Hematopoietic multipotent progenitor cell treated with erythropoietin and hydrocortisone succinate and interleukin-3 and kit ligand, for 6 days (in vitro differentiated cells): ENCODE measurements at places on chromosomes 1 and 21.
A peak's percentile ranks its signal among the peaks of the same experiment; 100 is the strongest.

DNA sequence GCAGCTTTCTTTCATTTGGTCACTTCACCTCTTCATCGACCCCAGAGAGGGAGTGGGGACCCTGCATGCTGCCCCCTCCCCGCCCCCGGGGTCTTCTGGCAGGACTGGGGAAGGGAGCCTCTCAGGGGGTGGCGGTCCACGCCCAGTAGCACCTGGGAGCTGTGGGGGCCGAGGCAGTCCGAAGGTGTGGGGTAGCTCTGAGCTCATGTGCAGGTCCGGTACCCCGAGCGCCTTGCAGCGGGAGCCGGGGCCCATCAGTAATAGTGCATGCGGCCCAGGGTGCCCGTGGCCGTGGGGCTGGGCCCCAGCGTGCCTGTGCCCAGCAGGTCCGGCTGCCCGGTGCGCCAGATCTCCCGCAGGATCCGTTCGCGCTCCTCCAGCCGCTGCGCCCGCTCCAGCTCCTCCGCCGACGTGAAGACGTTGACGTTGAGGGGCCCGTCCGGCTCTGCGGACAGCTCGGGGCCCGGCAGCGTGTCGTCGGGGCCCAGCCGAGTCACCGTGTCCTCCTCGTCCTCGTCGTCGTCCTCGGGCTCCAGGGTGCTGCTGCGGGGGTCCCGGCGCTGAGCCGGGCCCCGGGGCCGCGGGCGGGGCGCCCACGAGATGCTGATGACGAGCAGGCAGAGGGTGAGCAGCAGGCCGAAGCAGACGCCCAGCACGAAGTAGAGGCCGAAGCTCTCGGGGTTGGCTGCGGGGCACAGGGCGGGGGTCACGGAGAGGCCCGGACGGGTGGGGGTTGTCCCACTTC lies 1.2 kb downstream of the EVA1B start:
- DNase-seq = no peak

- DNase-seq = peak; percentile 97
These were observed 19.4 kb downstream of the RRP15 start for GRCh38 chr1:218304281-218305039.

DNA sequence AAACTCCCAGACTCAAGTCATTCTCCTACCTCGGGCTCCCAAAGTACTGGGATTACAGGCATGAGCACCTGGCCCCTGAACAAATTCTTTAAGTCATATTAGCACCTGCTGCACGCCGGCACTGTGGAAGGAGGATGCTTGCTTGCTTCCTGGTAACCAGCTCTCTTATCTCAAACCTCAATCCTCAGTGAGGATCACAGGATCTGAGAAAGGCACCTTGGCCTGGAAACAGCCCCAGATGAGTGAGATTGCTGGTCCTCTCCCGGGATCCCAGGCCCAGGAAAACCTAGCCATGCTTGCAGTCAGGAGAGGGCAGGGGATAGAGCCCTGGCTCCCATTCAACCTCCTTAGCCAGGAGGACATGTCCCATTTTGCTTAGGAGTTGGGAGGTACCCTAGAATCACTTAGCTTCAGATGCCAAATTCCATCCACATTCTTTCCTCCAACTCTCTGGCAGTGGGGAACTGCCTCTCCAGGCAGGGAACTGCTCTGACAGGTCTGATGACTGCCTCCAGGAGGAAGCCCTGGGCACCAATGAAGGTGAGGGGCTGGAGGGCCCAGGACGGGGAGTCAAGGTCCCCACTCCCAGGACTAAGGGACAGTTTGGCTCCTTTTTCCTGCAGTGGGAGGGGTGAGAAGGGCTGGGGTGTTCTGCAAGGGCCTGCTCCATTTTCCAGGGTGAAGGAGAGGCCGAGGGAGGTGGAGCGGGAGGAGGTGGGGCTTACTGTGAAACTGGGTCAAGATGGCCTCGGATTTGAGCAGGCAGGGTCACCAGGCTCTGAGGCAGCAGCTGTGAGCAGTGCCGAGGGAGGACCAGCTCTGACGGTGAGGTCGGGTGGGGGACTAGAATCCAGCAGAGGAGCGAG lies 9.5 kb downstream of the GPR37L1 start:
- no peak for DNase-seq

DNA sequence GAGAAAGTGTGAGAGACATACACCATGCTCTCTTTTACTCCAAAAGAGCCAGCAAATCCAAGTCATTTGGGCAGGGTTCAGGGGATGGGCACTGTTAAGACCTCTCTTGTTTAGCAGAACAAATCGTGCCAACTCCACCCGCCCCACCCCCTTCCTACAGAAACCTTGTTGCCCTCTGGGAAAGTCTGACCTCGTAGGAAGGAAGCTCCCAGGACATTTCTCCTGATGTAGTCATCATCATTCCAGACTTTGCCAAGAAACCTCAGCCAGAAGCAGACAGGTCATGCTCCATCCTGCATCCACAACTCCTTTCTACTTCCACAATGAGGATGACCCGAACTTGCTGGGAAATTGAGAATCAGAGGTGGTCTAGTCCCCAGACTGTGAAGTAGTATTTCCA lies 57.7 kb downstream of the UBE2T start:
- no peak for DNase-seq

DNA sequence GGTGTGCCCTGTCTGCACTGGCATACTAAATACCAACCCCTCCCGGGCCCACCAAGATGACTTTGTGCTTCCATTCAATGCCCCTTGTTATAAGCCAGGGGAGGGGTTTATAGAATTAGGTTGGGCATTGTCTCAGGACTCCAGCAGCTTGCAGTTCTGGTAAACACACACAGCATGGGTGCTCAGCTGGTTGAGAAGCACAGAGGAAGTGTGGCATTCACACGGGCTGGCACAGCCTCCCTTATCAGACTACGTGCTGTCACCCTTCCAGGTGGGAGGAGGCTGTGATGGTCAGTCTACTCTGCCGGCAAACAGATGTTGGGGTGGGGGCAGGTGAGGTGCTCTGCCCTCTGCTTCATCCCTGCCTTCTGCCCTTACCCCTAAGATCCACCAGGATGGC lies 15.0 kb upstream of the SLC6A17 start:
- no peak for DNase-seq
